ENCODE measurements at places on chromosomes 1 and 21.
A peak's percentile ranks its signal among the peaks of the same experiment; 100 is the strongest.

DNA sequence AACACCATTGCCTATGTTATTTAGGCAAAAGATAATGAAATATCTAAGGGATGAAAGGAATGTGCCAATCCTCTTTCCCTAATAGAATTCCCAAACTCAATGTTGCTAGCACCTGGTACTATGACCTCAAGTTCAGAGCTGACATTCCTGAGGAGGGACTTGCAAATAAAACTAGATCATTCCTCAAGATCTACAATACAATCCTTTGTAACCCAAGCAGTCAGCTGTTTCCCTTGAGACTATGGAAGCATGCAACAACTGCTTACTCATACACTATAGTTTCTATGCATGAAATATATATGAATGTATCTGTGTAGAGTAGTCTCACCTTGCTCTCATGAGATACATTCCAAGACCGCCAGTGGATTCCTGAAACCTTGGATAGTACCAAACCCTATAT, 65.0 kb downstream of the ABL2 start:
- DNase-seq, result peak; percentile 92

GRCh38 chr1:41702771-41703170, 216.0 kb downstream of the HIVEP3 start:
- no peak for DNase-seq

- no peak for DNase-seq
These were observed 298.9 kb downstream of the DSCAM start for GRCh38 chr21:40547906-40548513.

GRCh38 chr1:204447736-204448135, 36.1 kb upstream of the PPP1R15B start:
- no peak for DNase-seq

GRCh38 chr1:56572334-56573050, 6.9 kb downstream of the PLPP3 start:
- no peak for DNase-seq

- DNase-seq, result no peak
These were observed 12.1 kb downstream of the EPHA10 start for GRCh38 chr1:37752583-37753471.

DNA sequence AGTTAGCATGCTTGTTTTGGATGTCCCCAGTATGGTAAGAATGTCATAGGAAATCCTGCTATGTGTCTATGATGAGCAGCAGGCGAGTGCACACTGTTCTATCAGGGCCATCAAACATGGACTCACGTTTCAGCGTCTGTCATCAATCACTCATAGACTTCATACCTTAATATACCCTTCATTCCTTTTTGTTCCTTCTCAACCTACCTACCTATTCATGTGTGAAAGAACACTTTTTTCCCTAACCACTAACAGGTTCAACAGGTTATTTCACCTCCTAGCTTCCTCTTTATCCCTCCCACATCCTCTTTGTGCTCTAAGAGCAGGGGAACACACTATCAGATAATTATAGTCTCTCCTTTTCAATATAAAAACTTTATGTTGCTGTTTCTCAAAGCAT, 300.6 kb downstream of the TM2D1 start:
- no peak for DNase-seq

DNA sequence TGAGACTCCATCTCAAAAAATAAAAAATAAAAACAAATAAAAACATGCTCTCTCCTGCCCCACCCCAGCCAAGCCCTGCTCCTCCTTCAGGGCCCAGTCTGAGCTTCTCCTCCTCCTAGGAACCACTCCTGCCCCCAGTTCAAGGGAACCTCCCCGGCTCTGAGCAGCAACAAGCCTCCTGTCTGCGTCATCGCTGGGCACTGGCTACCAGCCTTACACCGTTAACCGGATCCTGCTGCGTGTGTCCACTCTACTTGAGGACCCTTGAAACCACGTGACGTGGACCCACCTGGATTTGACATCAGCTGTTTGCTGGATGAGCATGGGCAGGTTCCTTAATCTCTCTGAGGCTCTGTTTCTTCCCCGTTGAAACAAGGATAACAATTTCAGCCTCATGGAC, 1.6 kb upstream of the TAS1R2 start:
- no peak for DNase-seq

DNA sequence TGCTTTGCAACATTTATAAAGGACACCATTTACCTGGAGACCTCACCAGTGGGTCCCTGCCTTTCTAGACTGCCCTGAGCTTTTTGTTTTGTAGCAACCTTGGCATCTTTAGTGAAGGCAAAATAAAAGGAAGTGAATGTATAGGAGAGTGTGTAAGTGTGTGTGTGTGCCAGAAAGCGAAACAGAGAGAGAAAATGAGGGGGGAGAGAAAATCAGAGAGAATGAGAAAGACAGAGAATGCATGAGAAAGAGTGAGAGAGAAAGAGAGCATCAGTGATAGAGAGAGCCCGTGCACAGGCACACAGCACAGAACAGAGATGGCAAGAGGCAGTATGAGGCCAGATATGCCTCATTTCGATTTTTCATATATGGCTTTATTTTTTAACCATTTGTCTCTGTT, 57.5 kb downstream of the HSD3B1 start:
- DNase-seq, result no peak

DNA sequence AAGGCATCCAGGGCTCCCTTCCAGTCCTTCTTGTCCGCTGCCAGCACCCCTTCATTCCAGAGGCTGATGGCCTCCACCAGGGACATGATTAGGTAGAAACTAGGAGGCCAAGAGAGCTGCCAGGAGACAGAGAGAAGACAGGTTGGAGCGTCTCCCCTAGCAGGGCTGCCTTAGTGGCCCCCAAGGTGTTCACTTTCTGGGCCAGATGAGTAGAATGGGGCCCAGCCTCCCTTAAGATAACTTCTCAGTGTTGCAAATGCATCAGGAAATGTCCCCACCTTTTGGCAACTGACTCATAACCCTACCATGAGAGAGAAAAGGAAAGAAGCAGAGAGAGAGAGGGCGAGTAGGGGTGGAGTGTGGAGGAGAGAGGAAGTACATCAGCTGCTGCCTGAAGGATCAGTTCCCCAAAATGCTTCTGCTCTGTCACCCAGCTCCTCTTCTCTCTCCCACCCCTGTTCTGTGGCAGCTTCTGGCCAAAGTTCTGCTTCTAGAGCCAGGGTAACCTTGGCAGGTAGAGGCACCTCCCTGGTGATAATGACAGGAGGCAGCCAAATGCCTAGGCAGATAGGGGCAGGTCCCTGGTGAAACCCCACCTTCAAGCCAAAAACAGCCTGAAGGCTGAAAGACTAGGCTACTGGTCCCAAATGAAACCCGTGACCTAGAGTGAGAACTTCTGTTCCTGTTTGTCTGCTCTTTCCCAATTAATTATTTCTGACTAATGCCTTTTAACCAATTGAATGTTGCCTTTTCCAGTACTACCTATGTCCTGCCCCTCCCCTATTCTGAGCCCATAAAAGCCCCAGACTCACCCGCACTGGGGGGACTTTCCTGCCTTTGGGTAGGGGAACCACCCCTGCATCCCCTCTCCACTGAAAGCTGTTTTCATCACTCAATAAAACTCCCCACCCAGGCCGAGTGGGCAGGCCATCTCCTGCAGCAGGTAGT, at the start of gene NCF2:
Gene NCF2, minus strand, starts transcription at position 216 of the 948 bp plus-strand sequence. Its CDS starts 130 bp downstream, at position 86.
- DNase-seq, result no peak

- no peak for DNase-seq
These were observed 10.6 kb downstream of the ADARB1 start for GRCh38 chr21:45084881-45085536.

- no peak for DNase-seq
These were observed 60.9 kb downstream of the SIPA1L2 start for GRCh38 chr1:232568906-232569553.

DNA sequence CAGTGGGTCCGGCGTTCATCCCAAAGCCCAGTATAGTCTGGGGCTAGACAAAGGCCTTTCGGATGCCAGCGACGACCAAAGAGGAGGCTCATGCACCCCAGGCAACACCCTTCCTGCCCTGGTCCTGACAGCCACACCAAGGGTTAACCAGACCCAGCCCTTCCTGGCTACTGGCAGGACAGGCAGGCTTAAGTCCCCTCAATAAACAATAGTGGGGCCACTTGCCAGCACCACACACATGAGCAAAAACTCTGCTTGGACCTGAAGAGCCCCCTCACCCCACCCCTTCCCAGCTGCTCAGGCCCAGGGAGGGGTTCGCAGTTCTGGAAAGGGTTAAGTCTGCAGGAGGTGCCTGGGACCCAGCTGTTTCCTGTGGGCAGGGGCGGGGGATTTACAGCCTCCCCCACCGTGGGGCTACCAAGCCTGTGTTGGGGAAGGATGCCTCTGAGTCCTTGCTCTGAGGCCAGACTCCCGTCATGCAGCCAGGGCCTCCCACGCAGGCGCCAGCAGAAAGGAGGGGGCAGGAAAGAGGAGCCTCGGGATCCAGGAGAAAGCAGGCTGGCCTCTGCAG, 18.2 kb downstream of the PHLDA3 start:
- DNase-seq, result peak; percentile 67

DNA sequence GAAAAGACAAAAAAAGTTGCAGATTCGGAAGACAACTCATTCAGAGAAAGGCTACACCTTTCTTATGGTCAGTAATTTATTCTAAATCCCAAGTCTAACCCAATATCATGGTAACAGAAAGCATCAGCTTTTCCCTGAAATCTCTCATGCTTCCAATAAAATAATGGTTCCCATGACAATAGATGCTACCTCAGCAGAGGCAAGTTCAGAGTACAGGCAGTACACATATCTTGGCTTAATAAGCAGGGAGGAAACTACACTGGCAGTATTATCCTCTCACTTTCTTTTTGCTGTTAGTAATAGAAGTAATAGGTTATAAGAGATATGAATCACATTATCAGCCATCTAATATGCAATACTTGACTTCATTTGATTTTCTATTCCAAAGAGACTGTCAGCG, 137.1 kb downstream of the DPYD start:
- DNase-seq, result no peak

DNA sequence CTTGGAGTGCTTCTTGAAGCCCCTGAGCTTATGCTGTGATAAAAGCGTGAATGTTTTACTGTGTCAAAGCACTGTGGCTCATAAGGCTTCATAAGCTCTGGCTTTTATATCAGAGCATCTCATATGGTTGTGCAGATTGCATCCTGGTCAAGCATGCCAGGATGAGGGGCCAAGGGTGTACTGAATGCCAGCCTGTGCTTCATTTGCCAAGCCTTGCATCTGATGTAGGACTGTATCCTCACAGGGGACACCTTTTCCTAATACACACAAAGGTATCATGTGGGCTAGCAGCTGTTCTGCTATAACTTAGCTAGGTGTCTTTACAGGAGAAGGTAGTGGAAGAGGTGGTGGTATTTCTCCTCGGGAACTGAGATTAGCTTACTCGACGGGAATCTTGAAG, 134.7 kb downstream of the ST6GALNAC3 start:
- no peak for DNase-seq

GRCh38 chr1:99627615-99628014, 18.3 kb upstream of the PALMD start:
- DNase-seq, result no peak

DNA sequence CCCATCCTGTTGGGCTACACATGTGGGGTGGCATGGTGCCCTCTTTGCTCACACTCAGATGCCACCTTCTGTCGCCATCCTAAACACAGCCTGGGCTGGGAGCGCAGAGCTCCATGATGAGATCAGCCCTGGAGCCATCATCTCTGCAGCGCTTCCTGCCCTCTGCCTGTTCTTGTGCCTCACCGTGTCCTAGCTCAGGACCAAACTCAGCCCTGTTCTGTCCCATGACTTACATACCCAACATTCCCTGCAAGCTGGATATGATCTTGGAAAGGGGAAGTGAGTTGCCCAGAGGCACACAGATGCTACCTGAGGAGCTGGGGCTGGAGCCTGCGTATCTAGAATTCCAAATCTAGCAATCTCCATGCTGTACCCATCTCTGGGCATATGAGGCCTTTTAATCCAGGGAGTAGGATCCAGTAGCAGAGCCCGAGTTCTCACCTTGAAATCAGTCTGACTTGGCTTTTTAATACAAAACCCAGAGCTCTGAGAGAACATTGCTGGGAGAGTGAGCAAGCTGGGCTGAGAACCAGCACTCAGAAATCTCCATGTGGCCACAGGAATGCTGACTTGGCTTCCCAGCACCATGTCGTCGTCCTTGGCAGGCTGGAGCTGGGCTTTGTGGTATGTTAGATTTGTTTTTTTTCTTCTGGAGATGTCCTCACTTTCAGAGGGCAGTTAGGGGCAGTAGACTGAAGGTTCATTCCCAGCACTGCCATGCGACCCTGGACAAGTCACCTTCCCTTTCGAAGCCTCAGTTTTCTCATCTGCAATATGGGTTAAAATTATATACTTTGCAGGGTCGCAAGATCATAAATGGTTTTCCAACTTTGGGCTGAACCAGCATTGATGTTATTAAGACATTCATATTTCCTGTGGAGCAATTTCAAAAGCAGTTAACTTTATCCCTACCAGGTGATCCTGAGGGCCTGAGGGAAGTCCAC, 2.6 kb downstream of the ALPL start:
- DNase-seq, result peak; percentile 97

- DNase-seq, result peak; percentile 49
These were observed 29.1 kb upstream of the SRP9 start for GRCh38 chr1:225748529-225748928.

- peak; percentile 97 for DNase-seq
These were observed 12.4 kb downstream of the LMNA start for GRCh38 chr1:156126630-156127534.

DNA sequence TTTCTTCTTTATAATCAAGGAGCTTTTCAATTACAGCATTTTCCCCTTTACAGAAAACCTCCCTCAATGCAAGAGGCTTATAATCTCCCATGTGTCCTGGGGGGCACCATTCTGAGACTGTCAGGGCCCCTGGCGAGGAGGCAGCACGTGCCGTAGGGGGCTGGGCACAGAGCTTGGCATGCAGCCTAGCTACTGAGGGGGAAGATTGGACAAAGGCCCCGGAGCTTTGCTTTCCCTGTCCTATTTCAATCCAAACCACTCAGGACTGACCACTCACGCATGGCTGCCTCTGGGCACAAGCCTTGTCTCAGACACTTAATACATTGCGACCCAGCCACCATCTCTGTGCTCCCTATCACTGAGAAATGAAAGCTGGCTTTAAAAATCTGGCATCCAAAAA, 2.8 kb upstream of the RAP1GAP start:
- DNase-seq, result no peak

GRCh38 chr1:54500107-54500431, 48.0 kb upstream of the ACOT11 start:
- DNase-seq, result no peak

DNA sequence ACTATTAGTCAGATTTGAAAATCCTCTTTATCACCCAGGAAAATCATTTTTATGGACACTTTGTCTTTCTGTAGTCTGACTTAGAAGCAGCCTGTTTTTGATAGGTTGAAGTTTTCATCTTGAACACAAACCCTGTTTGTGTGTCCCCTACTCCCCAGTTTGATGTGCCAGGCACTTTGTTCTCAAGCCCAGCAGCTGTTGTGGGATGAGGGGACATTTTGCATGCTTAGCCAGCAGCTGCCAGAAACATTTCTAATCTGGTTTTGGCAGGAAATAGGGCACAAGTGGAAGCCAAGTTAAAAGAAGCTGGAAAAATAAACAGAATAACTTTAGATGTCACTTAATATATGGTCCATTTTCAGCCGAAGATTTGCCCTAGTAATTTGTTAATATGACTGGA, 29.9 kb downstream of the ACTN2 start:
- DNase-seq, result no peak

Measured in AG10803 (cell line).